ENCODE measurements at places on chromosomes 2 and 18.

GRCh38 chr2:73906847-73907505, 14.2 kb downstream of the ACTG2 start:
- no peak for DNase-seq

- no peak for DNase-seq
Observed at GRCh38 chr2:120846406-120847095, 110.9 kb downstream of the GLI2 start.

- DNase-seq: no peak
Observed at GRCh38 chr2:15668611-15669305, 77.1 kb downstream of the DDX1 start.

DNA sequence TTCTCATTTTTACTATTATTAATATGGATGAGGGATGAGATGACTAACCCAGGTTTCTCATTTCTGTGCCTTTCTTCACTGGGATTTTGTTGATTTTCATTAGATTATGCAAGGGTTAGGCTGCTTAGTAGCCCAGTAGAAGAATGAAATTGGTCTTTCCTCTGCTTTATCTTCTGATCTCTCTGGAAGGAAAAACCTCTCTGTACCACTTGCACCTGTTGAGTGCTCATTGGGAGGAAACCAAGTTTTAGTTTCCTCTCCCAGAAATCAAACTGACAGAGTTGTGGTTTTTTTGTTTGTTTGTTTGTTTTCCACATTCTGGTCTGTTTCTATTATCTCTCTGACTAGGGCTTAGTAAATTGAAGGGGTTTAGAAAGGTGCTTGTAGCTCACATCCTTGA, 60.8 kb downstream of the KIAA1328 start:
- no peak for DNase-seq

DNA sequence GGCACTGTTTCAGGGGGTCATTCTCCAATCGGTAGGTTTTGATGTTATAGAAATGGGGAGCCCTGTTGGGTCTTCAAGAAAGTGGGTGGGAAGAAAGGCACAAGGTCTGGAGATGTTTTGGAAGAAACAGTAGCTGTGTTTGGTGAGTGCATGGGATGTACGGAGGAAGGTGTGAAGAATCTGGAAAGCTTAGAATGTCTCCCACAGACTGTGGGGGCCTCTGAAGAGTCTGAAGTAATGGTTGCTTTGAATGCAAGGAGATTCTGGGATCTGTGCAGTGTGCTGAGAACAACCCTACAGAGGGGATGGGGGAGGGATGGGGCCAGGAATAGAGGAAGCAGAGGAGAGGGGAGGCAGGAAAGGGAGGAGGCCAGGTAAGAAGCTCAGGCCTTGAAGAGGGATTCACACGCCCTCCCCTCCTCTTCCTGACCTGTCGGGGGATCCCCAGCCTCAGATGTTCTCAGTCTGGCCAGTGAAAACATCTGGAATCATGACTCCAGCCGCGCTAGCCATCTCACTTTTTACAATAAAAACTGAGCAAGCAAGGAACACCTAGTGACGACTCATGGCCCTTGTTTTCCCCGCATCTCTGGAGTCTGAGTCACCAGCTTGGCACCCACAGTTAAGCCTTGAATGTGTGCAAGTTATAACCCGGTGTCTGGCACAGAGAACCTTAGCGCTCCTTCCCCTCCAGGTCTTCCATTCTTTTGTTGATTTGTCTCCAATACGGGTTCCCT, 74.2 kb downstream of the SH3BP4 start:
- no peak for DNase-seq

- peak; percentile 51 for DNase-seq
Observed at GRCh38 chr2:221573430-221574230, 1.5 kb upstream of the EPHA4 start.

- DNase-seq: no peak
Observed at GRCh38 chr2:221372159-221372884, 199.8 kb downstream of the EPHA4 start.

- no peak for DNase-seq
Observed at GRCh38 chr2:195561116-195561921, 95.7 kb upstream of the SLC39A10 start.

DNA sequence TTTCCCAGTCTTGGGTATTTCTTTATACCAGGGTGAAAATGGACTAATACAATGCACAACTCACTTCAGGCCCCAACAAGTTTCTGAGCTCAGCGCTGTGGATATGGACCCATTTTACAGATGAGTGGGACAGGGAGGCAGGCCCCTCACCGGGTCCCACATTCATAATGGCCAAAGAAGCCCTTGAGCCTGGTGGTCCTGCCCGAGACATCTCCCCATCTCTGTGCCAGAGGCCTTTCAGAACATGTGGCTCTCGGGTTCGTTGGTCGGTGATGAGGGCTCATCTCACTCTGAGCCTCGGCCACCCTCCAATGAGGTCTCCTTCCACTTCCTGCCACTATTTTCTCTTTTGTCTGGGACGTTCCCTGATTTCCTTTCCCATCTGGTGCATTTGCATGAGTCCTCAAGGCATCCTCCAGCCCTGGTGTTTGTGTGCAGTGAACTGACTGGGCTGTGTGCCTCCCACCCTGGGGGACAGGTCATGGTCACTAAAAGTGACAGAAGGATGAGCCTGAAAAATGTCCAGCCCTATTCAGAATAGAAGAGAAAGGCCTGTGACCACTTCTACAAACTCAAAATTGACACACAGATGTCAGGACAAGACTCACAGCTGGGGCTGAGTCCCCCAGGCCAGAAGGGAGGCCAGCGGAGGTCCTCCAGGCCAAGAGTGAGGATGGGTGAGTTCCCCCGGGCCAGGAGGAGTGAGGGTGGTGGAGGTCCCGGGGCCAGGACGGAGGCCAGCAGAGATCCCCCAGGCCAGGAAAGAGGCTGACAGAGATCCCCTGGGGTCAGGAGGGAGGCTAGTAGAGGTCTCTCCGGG, 134.5 kb downstream of the PTGR3 start:
- DNase-seq: no peak

DNA sequence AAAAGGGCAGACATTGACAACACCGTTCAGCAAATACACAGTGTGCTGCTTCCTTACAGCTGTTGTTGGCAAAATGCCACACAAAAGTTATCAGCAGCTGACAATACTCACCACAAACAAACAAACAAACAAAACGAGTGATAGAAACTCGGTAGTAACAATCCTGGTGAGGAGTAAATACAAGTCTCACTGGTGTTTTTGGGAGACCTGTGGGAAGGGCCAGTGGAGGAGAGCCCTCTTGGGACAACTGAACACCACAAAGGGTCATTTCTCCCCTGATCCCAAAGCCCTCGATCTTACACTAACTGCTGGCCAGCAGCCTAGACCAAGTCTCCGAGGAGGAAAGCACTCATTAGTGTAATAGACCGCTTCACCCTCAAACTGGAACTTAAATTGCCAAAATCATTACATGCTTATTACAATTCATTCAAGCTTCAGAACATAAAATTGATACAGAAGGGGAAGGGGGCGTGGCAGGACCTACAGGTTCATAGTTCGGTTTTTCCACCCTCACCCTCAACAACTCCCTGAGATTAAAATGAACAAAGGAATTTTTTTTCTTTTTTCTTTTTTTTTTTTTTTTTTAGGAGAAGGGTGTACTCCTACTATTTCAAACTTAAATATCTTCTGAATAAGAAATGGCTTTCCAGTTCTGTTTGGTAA, 5.0 kb downstream of the AP1S3 start:
- no peak for DNase-seq

DNA sequence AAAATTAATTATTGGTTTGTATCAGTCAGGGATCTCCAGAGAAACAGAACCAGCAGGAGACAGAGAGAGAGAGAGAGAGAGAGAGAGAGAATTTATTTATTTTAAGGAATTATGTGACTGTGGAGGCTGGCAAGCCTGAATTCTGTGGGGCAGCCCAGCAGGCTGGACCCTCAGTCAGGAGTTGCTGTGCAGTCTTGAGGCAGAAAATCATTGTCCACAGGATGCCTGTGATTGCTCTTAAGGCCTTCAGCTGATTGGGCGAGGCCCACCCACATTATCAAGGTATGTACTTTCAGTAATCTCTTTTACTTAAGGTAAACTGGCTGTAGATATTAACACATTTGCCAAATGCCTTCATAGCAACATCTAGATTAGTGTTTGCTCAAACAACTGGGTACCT, 155.3 kb downstream of the SEPTIN10 start:
- DNase-seq: no peak

DNA sequence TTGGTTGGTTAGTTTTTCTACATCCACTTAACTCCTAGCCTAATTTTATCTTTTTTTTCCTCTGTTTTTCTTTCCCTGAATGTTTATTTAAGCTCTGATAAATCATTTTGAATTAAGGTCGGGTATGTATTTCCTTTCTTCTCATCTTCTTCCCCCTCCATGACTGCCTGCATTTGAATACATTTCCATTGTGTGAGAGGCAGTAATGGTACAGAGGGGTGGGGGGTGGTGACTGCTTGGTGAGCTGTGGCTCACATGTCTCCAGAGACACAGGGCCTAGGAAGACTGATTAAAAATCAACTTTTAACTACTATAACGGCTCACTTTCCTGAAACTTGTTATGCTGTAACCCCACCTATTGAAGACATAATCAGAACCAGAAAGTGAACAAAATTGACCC, 58.0 kb downstream of the NEDD4L start:
- DNase-seq: no peak

DNA sequence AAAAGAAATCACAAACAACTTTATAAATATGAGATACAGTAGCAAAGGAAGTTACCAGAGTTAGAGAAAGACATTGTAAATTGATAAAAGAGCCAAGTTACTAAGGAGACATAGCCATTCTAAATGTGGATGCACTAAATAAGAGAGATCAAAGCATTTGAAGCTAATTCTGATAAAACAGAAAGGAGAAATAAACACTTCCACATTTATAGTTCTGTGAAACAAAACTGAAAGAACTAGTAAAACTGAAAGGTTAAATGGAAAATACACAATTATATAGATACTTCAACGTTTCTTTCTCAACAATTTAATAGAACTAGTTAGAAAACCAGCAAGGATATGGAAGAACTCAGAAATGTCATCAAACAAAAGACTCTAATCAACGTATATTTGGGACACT, 309.0 kb upstream of the CDH2 start:
- no peak for DNase-seq

- no peak for DNase-seq
Observed at GRCh38 chr2:11942178-11942569, 195.7 kb downstream of the LPIN1 start.

DNA sequence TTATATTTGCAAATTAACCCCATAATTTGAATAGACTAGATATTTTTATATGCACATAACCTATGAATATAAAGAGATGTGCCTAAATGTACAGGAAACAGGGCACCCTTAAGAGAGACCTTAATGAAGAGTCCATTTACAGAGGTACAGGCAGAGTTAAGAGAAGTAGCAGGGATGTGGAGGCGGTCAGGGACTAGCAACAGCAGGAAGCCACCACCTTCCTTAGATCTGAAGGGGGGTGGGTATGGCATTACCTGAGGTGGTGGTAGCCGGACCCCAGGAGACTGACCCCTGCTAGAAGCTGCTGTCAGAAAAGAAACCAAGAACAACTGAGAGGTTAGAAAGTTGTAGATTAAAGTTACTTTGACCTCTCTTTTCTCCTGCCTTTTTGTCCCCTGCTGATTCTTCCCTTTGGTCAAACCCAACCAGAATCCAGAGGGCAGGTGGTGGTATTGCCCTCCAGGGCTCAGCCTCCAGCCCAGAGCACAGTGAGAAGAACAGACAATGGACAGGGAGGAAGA, 24.9 kb upstream of the ATG16L1 start:
- DNase-seq: no peak

DNA sequence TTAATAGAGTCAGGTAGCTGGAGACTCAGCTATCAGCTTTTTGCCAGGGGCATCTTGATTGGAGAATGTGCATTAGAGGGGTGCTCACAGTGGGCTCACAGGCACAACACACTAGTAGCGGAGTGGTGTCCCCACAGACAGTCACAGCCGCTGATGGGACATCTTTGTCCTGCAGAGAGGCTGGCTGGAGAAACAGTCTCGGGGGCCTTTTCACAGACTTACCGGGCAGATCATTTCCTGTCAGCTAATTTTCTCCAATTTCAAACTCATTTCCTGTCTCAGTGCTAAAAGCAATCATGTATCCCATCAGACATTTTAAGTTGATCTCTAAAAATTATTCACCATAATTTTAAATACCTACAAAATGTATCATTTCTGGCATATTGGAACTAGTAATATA, 562.6 kb downstream of the DCDC2C start:
- DNase-seq: no peak

DNA sequence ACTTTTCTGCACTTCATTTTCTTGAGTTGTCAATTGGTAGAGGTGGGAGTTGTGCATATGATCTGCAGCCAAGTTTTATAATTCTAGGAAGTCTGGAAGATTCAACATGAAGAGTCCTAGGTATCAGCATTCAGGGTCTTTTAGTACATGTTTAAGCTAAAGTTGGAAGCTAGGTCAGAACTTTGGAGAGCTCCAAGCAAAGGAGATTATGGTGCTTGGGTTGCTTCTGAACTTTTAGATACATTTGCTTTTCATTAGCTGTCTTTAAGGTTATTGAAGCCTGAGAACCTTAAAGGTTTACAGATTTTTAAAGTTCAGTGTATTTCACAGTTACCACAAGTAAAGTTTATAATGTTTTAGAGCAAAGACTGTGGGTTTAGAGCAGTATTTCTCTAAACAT, 85.5 kb downstream of the EPC2 start:
- no peak for DNase-seq

- DNase-seq: no peak
Observed at GRCh38 chr2:61770298-61770697, 83.6 kb downstream of the FAM161A start.

DNA sequence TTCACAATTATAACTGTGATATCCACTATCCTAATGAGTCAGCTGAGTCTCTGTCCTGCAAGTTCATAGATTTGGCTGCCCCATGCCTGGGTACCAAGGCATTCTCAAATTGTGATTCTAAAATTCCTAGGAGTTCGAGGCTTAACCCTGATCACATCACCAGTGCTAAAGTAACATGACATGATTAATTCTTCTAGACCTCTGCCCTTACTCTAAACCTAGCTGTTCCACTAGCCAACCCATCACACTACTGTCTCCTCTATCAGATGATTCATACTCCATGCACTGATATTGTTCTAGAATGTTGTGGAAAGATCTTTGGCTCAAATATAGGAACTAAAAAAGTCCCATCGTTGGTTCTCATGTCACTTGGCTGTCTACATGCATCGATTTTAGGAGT, 487.6 kb downstream of the PIK3C3 start:
- no peak for DNase-seq

- peak; percentile 11 for DNase-seq
Observed at GRCh38 chr2:26970928-26971627, 641 bp downstream of the MAPRE3 start.

DNA sequence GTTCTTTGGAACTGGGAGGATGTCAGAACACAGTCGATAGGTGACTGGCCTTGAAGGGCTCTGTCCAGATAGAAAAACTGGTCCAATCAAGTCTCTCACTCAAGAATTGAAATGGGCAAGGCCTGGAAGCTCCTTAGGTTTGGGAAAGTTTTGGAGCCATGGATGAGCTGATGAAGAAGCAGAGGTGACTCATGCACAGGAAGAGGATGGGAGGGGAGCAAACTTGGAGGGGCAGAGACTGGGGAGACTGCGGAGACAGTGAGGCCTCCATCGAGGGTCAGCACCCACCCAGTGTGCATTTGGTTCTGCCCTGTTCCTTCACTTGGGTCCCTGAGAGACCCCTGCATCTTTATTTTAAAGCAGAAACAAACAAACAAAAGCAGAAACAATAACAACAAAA, 41.1 kb downstream of the SOWAHC start:
- DNase-seq: no peak

- no peak for DNase-seq
Observed at GRCh38 chr2:126811101-126811500, 87.6 kb upstream of the TEX51 start.
